Stimulated activated CD4-positive, alpha-beta T cell treated with anti-CD3 and anti-CD28 coated beads, Interleukin-4, amount 100 ng/mL, for 1 hour (primary cell): ENCODE measurements at places on chromosomes 2 and 18.
A peak's percentile ranks its signal among the peaks of the same experiment; 100 is the strongest.

GRCh38 chr2:19674051-19675002 lies 227.5 kb downstream of the TTC32 start:
- no peak for DNase-seq

DNA sequence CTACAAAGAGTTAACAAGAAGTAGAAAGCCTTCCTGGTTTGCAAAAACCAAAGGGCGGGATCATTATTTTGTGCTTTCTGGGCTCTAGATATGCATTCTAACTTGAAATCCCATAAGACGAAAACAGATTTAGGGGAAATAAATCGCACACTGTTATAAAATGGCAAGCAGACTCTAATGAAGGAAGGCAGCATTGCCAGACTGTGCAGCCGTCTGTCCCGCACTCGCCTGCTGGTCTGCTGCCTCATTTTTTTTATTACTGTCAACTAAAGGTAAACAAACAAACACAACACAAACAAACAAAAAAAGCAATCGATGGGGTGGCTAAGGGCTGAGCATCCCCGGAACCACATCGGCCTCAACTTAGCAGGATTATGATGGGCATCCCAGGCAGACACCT lies 24.4 kb downstream of the ZNF521 start:
- DNase-seq = no peak

DNA sequence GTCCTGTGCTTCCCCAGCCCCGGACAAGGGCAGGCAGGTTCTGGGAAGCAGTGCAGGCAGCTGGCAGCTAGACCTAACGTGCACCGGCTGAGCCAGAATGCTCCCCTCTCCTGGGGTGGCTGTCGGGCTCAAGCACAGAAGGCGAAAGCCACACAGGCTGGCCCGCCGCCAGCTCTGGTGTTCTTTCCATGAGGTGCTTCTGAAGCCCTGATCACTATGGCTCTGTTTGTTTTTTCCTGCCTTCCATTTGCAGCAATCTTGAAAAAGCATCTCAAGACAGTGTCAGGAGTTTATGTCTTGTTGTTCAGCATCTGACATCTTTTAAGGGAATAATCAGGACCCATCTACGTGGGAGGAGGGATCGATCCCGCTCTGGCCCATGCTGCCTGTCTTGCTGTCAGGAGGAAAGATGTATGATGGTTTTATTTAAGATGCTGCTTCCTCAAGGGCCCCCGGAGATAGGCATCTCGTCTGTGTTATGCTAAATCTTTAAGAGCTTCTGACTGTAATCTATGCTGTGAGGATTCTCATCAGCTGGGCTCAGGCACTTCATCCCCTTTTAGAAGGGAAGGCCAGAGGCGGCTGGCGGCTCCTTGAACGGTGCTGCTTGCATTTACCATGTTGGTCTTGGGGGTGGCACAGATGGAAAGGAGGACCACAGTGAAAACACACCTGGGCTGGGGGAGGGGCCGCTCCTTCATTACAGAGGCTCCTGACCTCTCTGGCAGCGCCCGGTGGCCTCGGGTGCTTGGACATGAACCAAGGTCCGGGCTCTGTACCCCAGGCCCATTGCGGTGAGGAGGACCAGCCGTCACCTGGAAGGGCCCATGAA lies 118.5 kb upstream of the HDAC4 start:
- no peak for DNase-seq

- no peak for DNase-seq
These were observed 168.7 kb downstream of the KCNS3 start for GRCh38 chr2:18047213-18047611.

GRCh38 chr2:23826771-23827170 lies 100.2 kb downstream of the ATAD2B start:
- no peak for DNase-seq

GRCh38 chr2:3595404-3595803 lies 492 bp downstream of the COLEC11 start:
- DNase-seq = no peak

DNA sequence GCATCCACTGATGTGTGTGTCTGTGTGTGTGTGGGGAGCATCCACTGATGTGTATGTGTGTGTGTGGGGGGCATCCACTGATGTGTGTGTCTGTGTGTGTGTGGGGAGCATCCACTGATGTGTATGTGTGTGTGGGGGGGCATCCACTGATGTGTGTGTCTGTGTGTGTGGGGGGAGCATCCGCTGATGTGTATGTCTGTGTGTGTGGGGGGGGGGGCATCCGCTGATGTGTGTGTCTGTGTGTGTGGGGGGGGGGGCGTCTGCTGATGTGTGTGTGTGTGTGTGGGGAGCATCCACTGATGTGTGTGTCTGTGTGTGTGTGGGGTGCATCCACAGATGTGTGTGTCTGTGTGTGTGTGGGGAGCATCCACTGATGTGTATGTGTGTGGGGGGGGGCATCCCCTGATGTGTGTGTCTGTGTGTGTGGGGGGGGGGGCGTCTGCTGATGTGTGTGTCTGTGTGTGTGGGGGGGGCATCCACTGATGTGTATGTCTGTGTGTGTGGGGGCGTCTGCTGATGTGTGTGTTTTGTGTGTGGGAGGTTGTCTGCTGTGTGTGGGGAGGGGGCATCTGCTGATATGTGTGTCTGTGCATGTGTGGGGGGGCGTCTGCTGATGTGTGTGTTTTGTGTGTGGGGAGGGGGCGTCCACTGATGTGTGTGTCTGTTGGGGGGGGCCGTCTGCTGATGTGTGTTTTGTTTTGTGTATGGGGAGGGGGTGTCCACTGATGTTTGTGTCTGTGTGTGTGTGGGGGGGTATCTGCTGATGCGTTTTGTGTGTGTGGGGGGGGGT lies 125.9 kb downstream of the NFATC1 start:
- DNase-seq = no peak

DNA sequence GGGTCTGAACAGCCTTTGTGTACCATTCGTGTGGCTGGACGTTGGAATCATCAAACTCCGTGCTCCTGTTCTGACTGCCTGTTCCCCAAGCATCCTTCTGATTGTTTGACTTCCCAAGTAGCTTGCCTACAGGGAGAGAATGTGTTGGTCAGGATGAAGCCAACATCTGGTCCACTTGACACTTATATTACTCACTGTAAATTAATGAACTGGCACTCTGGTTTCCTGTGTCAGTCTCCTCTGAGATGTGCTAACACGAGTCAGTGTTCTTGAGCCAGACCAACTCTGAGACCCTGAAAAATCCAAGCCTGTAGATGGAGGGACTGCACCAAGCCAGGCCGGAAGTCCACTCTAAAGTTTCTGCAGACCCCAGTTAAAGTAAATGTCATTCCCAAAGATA lies 440.9 kb downstream of the ZNF516 start:
- no peak for DNase-seq

GRCh38 chr2:95059656-95060370 lies 34.3 kb downstream of the MAL start:
- no peak for DNase-seq

GRCh38 chr2:216221811-216222210 lies 112.7 kb downstream of the XRCC5 start:
- no peak for DNase-seq

DNA sequence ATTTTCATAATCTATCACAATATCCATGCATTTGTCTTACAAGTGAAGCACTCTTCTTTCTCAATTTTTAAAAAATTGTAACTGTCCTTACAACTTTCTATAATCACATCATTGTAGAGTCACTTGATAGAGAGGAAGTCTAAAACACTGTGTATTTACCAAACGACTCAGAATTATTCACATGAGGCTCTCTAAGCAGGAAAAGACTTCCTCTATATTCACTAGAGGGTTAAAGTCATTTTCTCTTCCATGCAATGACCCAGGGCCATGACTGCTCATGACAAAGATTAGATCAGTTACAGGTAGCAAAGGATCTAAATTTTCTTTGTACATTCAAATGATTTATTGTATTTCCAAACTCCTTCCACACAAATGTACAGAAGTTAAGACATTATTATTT lies 9.0 kb upstream of the SLC1A4 start:
- DNase-seq = no peak

DNA sequence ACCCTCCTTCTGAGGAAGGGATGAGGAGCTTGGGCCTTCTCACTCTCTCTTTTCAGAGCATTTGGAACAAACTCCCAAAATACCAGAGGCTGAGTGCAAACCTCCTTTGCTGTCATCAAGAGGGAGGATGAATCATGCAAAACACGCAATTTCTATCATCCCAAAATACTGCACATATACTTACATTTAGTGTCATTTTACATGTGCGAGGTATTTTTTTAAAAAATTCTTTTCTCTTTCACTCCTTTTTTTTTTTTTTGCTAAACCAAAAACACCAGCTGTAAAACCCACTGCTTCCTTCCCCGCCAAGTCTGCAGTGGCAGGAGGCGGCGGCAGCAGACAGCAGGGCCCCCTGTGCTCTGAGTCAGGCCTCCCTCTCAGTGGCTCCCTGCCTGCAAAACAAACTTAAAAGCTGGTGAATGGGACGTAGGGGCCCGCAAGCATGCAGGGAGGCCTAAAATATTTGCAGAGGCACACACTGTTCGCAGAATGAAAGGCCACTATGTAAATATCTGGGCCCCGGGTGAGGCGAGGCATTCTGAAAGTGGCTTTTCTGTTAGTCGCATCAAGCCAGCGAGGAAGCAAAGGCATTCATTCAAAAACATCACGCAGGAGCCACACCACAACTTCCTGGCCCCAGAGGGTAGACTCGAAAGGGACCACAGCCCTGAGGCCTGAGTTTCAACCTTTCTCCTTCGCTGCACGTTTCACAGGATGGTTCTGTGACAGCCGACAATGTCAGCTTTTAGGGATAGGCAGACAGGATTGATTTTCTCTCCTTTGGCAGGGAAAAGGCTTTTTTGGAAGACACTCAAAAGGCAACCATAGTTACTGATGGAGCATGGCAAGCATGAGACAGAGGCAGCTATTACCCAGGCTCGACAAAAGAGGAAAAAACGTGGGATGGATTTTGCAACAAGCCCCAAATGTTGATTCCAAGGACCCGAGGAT lies 73.4 kb downstream of the ACTR2 start:
- peak; percentile 75 for DNase-seq

DNA sequence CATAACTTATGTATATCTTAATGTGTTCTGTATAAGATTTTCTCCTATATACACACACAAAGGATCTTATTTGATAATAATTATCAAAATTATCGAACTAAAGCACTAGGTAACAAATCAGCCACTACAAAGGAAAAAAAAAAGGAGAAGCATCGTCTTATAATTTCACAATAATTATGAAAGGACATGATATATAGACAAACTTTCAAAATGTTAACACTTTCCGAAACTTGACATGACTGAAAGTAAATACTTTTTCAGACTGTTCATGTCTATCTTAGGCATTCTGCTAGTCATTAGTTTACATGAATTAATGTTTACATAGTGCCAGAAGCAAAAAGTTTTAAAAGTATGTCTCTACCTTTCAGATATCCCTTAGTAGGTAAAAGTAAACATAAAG lies 7.3 kb upstream of the NR4A2 start:
- no peak for DNase-seq

DNA sequence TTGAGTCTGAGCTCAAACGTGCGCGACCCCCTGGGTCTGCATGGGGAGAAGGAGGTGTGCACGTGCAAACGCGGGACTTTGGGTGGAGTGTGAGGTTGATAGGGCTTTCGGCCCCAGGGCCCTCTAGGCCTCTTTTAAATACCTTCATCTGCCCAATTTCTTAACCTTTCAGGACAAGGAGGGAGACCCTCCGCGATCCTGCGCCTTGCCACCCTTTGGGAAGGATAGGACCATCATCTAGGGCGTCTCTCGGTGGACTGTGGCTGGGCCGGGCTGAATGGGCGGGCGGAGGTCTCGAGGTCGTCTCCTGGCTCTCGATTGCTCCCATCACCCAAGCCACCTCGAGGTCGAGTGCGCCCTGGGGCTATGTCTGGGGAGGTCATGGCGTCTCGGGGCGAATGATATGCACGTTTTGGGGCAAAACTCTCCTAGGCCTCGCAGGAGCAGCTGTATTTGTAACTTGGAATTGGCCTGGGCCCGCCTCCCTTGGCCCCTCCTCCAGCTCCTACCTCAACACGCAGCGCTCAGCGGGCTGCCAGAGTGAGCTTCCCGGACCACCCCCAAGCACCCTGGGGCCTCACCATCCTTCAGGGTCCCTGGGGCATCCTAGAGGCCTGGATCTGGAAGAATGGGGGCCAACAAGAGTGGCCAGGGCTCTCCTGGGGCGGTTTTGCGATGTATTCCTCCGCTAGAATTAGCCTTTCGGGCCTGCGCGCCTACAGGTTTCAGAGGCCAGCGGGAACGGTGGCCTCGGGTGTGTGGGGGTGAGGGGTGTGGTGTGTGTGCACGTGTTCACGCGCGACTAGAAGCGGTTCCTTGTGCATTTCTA lies 8.7 kb upstream of the SIX3 start:
- no peak for DNase-seq

GRCh38 chr18:3877678-3878077 lies 427.7 kb downstream of the TGIF1 start:
- DNase-seq = no peak

DNA sequence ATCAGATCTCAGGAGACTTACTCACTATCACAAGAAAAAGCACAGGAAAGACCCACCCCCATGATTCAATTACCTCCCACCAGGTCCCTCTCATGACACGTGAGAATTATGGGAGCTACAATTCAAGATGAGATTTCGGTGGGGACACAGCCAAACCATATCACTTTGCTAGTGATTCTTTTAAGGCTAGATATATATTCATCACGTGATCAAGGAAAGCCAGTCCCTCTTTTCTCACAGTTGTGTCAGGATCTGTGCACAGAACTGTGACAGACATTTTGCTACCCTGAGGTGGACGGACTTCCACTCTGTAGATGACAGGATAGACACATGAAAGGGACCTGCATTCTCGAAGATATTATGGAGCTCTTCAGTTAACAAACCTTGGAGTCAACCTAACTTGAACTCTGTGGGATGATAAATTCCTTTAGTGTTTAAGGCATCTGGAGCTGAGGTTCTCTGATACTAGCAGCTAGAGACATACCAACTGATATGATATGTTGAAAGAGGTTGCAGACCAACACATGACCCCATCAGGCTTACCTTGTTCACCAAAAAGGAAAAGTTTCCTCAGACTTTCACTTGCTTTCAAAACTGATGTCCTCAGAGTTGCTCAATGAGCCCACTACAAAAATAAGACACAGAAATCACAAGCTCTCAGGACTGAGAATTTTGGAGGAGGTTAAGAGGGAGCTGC lies 66.3 kb upstream of the SCG2 start:
- no peak for DNase-seq

DNA sequence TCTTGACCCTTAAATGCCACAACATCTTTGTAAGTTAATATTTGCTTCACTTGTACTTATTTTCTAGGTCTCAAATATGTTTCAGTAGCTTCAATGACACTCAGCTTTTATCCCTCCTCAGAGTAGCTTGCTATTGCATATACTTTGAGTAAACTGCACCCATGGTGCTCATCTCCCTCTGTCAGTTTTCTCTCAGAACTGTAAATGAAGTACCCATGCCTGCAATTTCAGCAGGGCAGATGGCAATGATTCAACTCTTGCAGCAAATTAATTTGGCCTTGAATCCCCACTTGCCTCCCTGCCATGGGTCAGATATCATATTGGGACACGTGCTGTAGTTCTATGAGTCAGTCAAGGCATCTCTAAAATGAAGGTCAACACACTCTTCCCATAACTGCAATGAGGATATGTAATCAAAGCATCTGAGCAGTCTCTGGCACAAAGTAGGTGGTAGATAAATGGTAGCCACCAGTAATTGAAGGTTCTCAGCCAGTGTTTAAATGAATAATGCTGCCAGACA lies 225.8 kb downstream of the PIEZO2 start:
- no peak for DNase-seq
